ENCODE measurements at places on chromosomes 16 and 17.

GRCh38 chr17:70295329-70295728 lies 126.0 kb downstream of the KCNJ2 start:
- no peak for DNase-seq

DNA sequence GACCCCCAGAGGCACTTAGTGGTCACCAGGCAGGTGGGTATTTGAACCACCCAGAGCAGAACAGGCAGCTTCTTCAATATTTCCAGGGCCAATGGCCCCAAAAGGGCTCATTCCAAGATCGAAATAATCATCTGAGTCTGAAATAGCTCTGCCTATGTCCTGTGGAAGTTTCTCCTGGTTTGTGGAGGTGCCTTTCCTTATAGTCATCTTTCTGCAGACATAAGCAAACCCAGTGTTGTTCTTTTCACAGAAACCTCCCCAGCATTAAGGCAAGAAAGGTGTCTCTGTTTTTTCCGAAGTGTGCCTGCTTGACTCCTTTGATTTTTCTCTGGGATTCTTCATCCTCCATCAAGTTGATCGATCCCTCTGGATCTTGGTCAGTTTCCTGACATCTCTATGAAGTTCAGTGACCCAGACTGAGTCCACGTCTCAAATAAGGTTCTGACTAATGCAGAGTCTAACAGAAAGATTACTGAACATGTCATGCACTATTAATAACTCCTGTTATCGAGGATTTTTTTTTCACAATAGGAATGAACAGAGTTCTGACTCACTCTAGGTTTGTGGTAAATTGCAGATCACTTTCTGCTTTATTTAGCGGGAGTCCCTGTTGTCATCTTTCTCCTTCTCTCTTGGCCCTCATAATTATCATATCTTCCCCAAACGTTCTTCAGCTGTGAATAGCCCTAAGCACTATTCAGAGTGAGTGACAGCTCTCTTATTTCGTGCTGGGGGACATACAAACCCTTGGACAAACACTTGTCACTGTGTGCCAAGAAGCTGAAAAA lies 1.5 kb downstream of the LRRC3C start:
- peak; percentile 77 for DNase-seq

GRCh38 chr16:11064851-11065250 lies 120.5 kb downstream of the CLEC16A start:
- no peak for DNase-seq

GRCh38 chr17:37116671-37117185 lies 168.0 kb downstream of the AATF start:
- no peak for DNase-seq

GRCh38 chr17:1059131-1059795 lies 62.3 kb downstream of the TIMM22 start:
- DNase-seq: no peak

GRCh38 chr17:78842881-78843565 lies 2.4 kb upstream of the USP36 start:
- peak; percentile 39 for DNase-seq

GRCh38 chr17:58960068-58960467 lies 146.6 kb downstream of the TRIM37 start:
- peak; percentile 59 for DNase-seq

DNA sequence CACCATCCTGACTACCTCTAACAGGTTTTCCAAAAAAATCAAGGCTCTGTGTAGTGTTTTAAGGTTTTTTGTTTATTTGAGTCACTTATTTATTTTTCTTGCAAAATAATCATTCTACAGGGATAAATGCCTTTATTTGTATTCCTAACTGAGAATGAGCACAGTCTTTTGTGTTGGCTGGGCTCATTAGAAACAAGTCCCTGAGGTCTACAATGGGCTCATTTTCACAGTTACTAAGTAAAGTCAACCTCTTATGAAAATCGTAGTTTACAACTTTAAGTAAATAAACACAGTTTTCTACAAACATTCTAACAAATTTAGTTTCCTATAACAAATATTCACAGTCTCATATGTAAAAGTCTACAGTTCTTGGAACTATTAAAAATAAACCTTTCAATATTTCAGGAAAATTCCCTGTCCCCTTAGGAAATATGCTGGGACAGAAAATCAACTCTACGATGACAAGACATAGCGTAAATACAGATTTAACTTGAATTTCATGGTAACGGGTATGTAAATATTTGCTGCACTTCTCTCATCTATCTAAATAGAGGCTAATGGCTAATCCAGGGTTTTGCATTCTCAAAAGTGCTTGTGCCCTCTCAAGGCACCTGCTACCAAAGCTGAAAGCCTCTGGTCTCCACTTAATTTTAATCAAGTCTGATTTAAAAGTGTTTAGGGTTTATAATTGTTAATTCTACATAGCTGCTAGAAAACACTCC lies 31.5 kb upstream of the CDH5 start:
- no peak for DNase-seq

DNA sequence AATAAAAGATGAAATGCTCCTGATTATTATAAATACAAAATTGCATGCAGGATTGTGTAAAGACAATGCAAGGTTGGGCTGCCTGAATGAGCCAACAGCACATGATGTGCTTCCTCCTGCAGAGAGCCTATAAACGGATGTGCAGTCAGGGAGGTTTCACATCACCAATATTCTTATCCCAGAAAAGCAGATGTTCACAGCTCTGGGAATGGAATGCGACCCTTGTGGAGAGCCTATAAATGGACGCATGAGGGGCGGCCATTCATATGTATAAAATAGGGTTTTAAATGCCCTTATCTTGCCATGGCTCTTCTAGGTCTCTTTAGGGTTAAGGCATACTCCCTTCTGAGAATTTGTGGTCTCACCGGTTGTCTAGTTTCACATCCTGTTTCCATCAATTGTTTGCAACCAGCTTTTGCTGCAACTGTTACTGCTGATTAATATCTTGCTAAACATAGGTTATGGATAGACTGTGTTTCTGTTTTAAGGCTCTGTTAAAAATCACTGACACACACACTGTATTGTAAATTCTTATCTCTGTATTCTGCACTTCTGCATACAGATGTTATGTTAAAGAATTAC lies 31.9 kb downstream of the SLFN11 start:
- no peak for DNase-seq

DNA sequence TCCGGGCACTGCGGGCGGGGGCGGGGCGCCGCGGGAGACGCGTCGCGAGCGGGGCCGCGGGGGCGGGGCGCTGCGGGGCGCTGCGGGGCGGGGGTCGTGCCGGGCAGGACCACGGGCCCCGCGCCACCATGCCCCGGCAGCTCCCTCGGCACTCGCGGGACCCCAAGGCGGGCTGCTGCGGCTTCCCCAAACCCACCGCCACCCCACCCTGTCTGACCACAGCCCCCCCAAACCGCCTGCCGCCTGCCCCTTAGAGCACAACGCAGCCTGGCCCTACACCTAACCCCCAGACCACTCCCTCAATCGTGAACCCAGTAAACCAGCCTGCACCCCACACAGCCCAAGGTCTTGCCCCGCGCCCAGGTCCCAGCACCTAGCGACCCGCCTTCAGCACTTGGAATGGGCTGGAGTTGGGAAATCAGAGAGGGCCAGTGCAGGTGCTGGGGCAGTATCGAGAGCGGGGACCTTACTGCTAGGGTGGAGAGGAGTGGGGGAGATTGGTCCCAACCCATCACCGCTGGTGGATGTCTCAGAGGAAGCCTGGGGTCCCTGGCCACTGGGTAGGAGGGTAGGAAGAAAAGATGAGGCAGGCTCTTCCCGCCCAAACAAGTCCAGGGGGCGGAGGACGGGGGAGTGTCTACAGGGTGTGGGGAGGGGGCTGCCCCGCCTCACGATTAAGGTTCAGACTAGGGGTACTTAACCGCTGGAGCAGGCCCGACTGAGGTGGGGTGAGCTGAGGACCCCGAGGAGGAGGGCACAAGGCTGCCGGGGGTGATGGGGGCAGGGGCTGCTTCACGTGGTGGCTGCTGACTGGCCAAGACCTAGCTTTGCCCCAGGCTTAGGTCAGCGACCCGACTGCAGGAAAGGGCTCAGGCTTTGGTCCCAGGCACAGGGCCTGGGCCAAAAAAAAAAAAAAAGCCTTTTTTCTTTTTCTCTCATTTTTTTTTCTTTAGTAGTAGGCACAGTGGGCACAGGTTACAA lies 539 bp upstream of the VAMP2 start:
- no peak for DNase-seq

GRCh38 chr17:30947796-30948195 lies 23.0 kb upstream of the RNF135 start:
- no peak for DNase-seq

DNA sequence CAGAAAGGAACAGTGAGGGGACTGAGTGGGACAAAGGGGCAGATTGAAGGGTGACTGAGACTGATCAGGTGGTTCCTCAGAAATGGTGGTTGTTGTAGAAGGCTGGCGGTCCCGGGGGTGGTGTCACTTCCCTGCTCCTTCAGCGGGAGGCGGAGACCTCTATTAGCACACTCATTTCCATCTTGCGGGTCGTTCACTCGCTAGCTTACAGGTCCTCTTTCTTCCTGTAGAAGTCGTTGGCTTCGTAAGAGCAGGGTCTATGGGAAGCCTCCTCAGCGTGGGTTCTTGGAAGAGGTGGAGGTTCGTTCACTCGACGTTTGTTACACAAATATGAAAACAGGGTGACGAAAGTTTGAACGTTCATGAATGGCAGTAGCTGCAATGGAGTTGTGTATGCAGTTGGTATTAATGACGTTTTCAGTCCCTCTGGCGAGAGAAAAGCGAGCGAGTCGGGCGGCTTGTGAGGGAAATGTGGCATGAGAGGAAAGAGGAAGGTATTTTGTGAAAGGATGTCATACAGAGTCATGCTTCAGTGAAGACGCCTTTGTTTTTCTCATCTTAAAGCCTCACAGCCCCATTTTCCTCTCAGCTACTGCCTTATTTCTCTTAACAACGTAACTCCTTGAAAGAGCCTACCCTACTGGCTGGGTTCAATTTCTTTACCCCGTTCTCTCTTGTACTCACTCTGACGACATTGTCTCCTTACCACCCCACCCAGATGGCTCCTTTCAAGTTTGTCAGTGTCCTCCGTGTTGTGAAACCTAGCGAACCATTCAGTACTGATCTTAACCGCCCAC lies 667 bp downstream of the EFCAB13 start:
- DNase-seq: peak; percentile 46

GRCh38 chr17:9229826-9230201 lies 208.5 kb downstream of the NTN1 start:
- no peak for DNase-seq

DNA sequence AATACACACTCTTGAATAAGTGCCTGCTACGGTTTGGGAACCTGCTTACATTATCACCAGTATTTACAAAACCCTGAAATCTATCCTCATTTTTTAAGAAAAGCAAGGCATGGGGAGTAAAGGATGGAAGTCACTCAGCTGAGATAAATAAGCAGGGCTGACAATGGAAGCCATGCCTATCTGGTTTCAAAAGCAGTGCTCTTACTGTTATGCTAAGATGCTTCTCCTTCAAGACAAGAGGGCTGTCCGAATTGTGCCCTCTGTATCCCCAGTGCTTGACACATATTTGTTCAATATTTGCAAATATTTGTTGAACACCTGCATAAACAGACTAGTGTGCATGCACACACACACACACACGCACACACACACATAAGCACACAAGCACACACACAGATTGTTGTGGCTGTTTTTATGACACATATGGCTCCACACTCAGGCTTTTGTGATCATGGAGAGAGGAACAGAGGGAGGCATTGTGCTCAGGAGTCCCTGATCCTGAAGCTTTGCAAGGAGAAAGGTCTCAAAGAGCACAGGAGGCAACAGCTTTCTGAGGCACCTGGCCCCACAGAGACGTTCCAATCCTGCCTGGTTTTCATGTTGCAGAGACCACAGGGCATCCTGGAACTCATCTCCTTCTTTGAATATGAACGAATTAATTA lies 401.6 kb upstream of the CDH11 start:
- no peak for DNase-seq

GRCh38 chr17:16129441-16130205 lies 85.7 kb downstream of the NCOR1 start:
- no peak for DNase-seq

DNA sequence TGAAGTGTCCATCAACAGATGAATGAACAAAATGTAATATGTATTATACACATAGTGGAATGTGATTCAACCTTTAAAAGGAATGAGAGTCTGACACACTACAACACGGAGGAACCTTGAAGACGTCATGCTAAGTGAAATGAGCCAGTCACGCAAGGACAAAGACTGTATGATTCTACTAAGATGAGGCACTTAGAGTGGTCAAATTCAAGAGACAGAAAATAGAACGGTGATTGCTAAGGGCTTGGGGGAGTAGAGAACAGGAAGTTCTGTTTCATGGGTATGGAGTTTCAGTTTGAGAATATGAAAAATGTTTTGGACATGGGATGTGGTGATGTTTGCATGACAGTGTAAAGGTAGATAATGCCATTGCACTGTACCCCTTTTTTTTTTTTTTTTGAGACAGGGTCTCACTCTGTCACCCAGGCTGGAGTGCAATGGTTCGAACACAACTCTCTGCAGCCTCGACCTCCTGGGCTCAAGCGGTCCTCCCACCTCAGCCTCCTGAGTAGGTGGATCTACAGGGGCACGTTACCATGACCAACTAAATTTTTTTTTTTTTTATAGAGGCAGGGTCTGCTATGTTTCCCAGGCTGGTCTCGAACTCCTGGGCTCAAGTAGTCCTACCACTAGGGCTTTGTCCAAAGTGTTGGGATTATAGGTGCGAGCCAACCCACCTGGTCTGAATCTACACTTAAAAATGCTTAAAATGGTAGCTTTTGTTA lies 2.9 kb upstream of the CCDC102A start:
- DNase-seq: no peak

GRCh38 chr17:3965118-3965800 lies 1.0 kb upstream of the ATP2A3 start:
- DNase-seq: peak; percentile 67

- no peak for DNase-seq
Measured at GRCh38 chr16:50335196-50335958, 33.4 kb downstream of the BRD7 start.

DNA sequence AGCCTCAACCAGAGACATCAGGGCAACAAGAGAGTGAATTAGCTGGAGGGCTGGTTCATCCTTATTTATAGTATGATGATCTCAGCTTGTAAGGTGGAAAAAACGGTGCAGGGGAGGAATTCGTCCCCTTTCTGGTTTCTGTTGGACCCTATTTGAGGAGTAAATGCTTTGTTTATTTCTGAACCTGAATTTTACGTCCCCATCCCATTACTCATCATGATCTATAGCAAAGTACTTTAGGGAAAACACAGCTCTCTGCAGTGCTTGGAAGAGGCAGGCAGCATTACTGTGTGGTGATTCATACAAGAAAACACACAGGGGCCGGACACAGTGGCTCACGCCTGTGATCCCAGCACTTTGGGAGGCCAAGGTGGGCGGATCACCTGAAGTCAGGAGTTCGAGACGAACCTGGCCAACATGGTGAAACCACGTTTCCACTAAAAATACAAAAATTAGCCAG lies 8.0 kb upstream of the VAT1L start:
- peak; percentile 85 for DNase-seq

DNA sequence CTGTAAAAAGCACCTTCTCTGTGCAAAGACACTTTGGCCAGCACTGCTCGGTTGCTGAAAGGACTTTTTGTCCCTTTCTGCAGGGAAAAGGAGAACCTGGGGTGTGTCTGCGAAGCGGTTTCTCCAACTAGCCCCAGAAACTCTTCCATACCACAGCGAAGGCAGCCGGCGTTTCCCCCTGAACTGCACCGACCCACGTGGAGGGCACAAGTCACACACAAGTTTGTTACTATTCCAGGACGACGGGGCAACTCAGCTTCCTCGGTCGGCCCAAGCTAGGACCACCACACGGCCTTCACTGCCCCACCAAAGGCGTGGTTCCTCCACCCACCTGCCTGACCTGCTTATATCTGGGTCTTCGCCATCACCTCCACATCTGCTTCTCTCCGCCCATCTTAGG lies 1.9 kb downstream of the RTN4RL1 start:
- no peak for DNase-seq

GRCh38 chr16:69496896-69497295 lies 68.9 kb upstream of the NFAT5 start:
- no peak for DNase-seq

- no peak for DNase-seq
Measured at GRCh38 chr17:5640726-5641125, 56.4 kb upstream of the NLRP1 start.

Data from AG08396 (cell line).